ENCODE measurements at places on chromosomes 1 and 21.

DNA sequence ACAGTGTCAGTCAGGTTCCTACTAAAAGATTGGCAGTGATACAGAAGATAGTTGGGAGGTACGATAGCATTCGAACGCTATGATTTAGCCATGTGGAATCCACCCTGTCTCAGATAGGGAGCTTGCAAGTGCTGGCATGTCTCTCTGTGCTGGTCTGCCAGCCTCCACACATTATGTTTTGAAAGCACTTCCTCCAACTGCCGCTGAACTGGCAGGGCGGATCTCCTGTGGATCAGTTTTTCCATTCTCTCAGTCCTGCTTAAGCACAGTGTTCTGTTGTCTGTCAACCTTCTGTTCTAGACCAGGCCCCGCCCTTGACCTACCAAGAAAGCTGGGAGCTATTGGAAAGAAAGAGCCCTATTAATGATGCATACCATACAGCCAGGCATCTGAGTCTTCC lies 65.5 kb upstream of the PALMD start:
- DNase-seq = no peak

DNA sequence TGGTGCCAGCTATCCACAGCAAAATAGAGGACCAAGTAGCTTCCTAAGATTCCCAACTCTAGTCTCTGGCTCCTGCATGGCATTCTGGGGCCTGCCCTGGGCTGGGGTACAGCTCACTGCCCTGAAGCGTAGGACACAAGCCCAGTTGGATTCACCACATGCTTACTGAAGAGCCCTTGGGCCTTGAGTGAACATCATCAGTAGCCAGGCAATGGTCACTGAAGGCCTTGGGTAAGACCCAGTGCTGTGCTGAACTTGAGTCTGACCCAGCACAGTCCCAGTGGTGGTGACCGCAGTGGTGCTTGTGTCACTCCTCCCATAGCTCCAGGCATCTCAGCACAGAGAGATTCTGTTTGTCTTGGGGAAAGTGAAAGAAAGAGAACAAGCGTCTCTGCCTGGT lies 7.7 kb upstream of the LCE3A start:
- DNase-seq = no peak

GRCh38 chr1:46487818-46488218 lies 1.8 kb upstream of the DMBX1 start:
- DNase-seq = no peak

- DNase-seq = no peak
Observed at GRCh38 chr1:234474375-234474774, 4.6 kb downstream of the TARBP1 start.

DNA sequence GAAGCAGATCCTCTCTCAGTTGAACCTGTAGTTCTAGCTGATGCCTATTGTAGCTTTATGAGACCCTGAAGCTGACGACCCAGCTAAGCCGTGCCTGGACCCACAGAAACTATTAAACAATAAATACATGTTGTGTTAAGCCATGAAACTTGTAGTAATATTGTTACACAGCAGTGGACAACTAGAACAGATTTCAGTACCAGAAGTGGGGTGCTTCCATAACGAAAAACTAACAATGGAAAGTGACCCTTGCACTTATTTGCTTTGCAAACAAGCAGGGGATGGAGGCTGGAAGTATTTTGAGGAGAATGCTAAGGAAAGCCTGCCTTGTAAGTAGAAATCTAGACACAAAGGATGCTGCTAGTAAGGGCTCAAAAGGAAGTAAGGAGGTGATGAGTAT lies 18.1 kb upstream of the HEATR1 start:
- DNase-seq = no peak

DNA sequence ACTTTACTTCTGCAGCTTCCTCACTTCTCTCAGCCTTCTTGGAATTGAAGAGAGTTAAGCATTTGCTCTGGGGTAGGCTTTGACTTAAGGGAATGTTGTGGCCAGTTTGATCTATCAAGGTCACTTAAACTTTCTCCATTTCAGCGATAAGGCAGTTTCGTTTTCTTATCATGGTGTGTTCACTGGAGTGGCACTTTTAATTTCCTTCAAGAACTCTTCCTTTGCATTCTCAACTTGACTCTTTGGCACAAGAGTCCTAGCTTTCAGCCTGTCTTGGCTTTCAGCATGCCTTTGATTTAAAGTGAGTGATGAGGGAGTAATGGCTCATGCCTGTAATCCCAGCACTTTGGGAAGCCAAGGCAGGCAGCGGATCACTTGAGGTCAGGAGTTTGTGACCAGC lies 38.7 kb downstream of the HS2ST1 start:
- no peak for DNase-seq

- no peak for DNase-seq
Observed at GRCh38 chr1:112383759-112384370, 12.1 kb upstream of the CTTNBP2NL start.

DNA sequence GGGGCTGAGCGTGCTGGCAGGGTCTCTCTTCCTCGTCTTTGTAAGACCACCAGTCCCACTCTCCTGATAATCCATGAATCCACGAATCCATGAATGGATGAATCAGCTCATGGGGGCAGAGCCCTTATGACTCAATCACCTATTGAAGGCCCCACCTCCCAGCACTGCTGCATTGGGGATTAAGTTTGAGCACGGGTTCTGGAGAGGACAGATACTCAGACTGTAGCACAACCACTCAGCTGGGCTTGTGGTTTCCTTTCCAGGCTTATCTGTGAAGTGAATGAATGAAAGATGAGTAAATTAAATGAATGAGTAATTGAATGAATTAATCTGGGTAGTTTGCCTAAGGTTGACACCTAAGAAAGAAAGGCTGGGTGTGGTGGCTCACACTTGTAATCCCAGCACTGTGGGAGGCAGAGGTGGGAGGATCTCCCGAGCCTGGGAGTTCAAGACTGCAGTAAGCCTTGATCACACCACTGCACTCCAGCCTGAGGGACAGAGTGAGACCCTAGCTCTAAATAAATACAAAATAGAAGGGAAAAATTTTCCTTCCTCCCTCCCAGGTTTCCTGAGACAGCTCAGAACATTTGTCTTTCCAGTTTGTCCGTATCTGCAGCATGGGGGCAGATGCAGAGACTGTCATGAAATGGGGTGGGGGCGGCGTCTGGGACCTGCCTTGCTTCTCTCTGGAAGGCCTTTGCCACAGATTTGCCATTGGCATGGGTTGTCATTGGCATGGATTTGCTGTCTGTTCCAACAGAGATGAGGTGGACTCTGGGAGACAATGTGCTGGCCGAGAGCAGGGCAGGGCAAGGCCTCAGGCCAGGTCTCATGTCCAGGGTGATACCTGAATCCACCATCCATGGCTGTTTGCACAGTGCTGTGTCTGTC lies 187.7 kb upstream of the C1orf174 start:
- no peak for DNase-seq

GRCh38 chr1:191674626-191675179 lies 483.6 kb upstream of the RGS18 start:
- DNase-seq = no peak

GRCh38 chr1:53593758-53594380 lies 134.7 kb downstream of the DMRTB1 start:
- DNase-seq = peak; percentile 5

GRCh38 chr1:212109728-212110127 lies 74.2 kb downstream of the DTL start:
- DNase-seq = no peak

DNA sequence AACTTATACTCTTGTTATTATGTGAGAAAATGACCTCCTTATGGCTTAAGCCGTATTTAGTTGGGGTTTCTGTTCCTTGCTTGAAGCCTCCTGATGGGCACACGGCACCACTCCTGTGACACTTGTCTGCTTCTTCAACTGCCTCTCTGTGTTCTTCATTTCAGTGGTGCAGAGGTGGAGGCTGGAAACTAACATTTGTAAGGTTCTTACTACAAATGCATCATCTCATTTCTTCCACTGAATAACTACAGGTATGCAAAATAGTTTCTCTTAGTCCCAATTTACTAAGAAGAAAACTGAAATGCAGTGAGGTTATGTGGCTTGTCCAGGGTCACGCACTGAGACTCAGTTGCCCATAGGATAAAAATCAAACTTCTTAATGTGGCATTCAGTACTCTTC lies 23.6 kb upstream of the ZNF362 start:
- DNase-seq = no peak

GRCh38 chr1:84704872-84705417 lies 14.7 kb upstream of the SSX2IP start:
- DNase-seq = no peak

GRCh38 chr1:220783453-220783852 lies 3.3 kb upstream of the MTARC1 start:
- no peak for DNase-seq

DNA sequence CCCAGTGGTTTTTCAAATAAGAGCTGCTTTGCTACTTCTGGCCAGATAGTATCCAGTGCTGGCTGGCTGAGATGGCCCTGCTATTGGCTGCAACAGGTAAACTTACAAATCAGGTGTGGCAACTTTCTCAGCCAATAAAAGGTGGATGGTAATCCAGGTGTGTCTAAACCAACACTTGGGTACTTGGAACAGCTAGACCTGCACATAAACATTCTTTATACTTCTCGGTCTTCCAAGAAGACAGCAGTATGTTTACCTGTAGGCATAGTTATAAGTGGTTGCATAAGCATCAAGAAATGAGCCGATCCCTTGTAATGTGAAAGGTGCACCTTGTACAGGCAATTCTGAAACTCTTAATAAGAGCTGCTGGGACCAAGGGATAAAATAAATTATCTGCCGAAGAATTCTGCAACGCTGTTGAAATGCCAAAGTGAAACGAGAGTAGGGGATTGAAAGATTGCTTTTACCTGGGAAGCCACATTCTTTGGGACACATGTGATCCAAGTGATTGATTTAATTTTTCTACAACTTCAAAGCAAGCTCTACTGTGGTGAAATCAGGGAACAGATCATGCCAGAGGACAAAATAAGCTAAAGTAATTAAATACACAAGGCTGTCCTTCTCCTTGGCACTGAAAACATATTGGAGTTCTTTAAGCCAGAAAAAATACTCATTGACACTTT lies at the start of gene CLDN8:
Gene CLDN8, minus strand, starts transcription at position 57 of the 683 bp plus-strand sequence. CDS start 172 bp downstream, outside the sequence.
- DNase-seq = no peak

DNA sequence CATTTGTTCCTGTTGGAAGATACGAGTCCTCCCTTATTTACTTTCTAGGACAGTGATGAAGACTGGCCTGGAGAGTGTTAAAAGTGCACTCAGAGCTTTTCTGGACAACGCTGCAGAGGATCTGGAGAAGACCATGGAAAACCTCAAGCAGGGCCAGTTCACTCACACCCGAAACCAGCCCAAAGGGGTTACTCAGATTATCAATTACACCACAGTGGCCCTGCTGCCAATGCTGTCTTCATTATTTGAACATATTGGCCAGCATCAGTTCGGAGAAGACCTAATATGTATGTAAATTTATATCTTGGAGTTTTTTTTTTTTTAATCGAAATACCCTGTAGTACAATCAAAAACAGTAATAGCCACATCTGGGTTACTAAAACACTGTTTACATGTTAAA lies 190.5 kb downstream of the ZP4 start:
- no peak for DNase-seq

GRCh38 chr1:9826616-9827015 lies 2.9 kb upstream of the CLSTN1 start:
- no peak for DNase-seq

- peak; percentile 89 for DNase-seq
Observed at GRCh38 chr1:26692793-26693490, 2.9 kb upstream of the ARID1A start.

DNA sequence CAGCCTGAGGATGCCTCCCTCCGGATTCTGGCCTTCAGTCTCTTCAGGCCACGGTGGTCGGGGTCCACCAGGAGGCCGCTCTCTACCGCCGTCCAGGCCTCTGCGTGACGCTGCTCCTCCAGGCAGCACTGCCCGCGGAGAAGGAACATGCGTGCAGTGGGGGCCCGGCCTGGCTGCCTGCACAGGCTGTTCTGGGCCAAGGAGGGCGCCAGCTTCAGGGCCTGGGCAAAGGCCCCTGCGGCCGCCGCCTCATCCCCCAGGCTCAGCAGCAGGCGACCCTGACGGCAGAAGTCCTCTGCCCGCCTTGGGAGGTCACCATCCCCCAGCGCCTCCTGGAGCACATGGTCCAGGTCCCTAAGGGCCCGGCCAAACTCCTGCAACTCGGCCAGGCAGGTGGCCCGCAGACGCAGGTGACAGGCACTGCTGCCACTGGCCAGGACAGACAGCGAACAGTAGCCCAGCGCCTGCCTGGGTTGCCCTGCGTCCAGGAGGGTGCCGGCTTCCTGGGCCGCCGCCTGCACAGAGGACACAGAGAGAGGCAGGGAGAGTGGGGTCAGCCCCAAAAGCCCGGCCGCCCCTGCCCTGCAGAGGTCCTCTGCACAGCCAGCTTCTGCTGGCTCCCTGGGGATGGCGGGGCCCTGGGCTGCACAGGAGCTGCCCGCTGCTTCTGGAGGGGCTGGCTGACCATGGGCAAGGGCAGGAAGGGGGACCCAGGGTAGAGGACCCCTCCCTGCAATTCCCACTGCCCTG lies 8.7 kb upstream of the MMEL1 start:
- no peak for DNase-seq

Measured in CD4-positive, alpha-beta T cell treated with Interleukin-15 for 1 hour (primary cell).